ENCODE measurements at places on chromosomes 6 and 20.

DNA sequence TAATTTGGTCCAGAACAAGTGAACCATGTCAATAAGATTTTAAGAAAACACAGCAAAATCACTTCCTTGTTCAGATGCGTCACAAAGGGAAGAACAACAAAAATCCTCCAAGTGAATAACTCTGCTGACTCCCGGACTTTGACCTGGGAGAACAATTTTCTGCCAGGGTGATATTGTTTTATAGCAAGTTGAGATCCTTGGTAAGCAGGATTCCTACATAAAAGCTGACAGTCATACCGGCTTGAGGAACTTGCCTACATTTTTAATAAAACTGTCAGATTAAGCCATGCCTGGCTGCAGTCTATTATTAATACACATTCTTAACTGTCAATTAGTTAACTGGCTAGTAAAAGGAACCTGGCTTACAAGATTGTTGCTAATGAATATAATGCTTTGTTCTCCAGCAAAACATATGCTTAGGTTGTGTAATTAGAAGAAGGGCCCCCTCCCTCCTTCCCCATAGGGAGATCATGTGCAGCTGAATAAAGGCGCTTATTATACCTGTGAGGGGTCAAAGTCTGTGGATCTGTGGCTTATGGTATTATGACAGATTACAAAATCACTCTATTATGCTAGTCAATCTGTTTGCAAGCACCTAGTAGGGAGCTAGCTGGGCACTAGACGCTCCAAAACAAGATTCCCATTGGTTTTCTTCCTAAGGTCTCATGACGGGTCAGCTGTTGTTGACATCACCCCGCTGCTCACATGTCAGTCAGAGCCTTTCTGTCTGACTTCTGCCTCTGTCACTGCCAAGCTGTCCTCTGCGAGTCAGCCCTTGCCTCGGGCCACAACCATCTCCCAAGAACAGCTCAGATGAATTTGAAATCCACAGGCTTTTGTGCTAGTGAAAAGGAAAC is 44.6 kb upstream of the SEC63 start:
- no peak for DNase-seq

DNA sequence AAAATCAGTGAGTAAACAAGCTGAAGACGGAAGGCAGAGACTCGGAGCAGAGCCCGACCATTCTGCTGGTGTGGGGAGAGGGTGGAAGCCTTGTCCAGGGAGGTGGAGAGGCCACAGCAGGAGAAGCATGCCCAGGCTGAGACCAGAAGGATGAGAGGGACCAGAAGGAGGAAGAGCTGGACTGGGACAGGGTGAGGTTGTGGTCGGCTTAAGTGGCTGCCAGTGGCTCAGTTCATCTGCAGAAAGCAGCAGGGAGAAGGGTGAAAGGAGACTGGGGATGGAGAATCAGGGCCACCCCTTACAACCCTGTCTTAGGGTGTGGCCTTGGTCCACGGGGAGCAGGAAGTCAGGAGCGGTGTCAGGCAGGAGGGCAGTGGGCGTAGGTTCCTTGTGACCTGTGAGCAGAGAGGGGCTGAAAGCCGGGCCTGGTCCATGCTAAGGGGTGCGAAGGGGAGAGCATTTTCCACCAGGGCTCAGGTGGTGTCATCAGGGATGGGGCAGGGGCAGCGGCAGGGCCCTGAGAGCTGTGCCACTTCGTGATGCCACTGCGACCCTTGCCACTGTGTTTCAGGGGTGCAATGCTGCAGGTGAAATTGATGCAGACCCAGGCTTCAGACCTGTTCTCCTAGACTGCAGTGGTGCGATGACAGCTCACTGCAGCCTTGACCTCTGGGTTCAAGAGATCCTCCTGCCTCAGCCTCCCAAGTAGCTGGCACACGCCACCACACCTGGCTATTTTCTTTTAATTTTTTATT is 81.1 kb downstream of the TTLL2 start:
- DNase-seq, result no peak

- DNase-seq, result no peak
Measured at GRCh38 chr6:64175296-64175695, 539.7 kb downstream of the PHF3 start.

GRCh38 chr6:46586906-46587305 is 65.7 kb downstream of the CYP39A1 start:
- DNase-seq, result no peak

- no peak for DNase-seq
Measured at GRCh38 chr6:156313037-156313436, 464.1 kb upstream of the ARID1B start.

- DNase-seq, result no peak
Measured at GRCh38 chr6:96724641-96725040, 112.6 kb downstream of the GPR63 start.

- DNase-seq, result no peak
Measured at GRCh38 chr20:37502654-37503053, 18.4 kb upstream of the NNAT start.

DNA sequence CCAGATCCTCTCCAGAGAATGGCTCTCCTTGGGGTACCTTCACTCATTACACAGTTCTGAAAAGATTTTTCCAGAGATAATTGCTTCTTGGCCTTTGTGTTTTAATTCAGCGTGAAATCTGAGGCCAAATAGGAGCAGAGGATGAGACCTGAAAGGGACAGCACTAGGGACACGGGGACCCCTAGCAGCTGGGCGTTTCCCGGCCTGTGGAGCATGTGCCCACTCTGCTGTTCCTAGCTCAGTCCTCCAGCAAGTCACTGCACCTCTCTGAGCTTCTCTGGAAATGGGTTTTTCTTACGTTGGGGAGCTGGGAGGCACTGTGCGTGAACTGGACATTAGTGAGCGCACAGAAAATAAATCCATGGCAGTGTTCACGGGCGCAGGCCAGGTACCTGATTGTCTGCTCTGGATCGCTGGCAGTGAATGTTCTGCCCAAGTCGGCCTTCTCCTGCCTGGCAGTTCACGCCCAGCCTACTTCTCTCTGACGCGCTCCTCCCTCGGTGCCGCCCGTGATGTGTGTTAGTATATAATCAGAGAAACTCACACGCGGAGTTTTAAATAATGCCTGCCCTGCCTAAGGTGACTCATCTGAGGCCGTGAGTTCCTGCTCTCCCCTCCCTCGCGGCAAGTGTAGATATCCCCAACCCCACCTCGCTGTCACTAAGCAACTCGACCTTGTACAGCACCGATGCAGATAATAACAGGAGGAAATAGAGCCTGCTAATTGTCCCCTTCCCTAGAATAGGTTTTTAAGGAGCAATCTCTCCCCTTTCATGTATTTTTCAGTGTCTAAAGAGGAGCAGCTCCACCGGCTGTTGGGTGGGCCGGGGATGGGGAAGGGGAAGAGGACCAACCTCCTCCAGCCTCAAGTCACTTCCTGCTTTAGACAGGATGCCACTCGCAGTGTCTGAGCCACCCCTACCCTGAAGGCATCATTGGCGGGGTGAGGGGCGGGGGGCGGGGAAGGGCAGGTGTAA is 2.7 kb upstream of the TUBB2A start:
- DNase-seq, result peak; percentile 22

GRCh38 chr6:12012558-12013306 is 620 bp downstream of the HIVEP1 start:
- peak; percentile 64 for DNase-seq

DNA sequence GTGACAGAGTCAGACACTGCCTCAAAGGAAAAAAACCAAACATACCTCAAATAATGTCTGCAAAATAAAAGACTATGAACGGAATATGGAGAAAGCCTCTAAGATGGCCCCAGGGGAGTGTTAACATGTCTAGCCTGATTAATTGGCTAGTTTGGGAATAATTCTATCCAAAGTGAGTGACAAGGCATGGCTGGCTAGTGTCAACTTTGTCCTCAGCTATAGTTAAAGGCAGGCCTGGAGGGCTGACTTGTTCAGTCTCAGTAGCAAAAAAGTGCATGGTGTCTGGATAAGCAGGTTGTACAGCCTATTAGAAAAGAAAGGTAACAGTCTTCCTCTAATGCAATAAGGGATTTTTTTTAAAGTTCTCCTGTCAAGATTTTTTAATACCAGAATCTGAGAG is 32.7 kb downstream of the GCNT2 start:
- no peak for DNase-seq

DNA sequence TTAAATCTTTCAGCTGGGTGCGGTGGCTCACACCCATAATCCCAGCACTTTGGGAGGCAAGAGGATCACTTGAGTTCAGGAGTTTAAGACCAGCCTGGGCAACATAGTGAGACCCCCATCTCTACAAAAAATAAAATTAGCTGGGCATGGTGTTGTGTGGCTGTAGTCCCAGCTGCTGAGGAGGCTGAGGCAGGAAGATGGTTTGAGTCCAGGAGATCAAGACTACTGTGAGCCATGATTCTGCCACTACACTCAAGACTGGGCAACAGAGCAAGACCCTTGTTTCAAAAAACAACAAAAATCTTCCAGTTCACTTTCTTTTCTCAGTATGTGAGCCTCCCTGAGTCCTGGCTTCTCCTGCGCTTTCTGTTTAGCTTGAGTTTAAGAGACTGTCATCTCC is 7.9 kb downstream of the SDHAF4 start:
- no peak for DNase-seq

- no peak for DNase-seq
Measured at GRCh38 chr6:143689852-143690251, 12.1 kb downstream of the PHACTR2 start.

DNA sequence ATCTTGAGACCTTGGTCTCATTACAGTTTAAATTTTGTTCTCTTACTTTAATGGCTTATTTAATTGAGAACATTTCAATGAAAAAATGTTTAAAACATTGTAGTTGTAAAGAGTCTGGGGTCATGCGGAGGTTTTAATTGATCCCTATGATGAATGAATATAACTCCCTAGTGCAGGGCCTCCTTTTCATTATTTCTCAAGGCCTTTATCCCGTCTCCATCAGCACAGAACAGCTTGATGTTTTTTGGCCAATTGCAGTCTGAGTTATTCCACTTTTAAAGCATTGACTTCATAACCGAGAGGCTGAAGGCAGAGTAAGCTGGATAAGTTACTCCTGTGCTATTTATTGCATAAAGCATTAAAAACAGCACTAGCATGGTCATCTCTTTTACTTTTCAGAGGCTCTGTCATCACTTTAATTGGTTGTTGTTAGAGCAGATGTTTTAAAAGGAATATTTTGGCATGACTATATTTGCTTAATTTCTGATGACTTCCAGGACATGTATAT is 83.4 kb downstream of the DTD1 start:
- no peak for DNase-seq

DNA sequence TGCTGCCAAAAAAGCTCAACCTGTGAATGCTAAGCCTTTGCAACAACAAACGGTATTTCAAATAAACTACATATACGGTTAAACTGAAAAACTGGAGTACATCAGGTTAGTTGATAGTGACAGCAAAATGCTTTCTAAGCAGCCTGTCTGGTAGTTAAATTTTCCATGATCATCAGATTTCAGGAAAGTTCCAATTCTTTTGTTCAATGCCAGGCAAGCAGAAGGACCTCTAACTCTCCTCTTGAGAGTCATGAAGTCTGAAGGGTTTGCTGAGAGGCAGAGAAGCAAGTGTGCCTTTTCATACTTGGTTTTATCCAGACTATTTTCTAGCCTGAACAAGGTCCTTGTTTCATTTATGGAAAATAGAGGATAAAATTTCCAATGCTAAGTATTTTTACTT is 4.5 kb downstream of the FLRT3 start:
- DNase-seq, result no peak

DNA sequence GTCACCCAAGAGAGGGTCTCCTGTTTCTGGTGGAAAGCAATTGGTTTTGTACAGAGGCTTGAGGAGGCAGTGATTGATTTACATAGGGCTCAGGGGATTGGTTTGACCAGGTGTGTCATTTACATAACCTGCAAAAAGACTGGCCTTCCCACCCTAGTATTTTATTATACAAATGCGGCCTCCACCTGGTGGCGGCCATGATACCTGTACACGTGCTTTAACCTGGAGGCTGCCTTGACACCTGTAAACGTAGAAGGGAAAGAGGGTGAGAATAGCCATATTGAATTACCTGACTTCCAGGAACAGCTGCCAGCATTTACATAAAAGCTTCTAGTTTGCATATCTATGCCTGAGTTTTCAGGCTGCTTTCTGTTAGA is 48.7 kb downstream of the HLA-DPB1 start:
- DNase-seq, result no peak

- no peak for DNase-seq
Measured at GRCh38 chr6:167452338-167453081, 127.6 kb downstream of the TTLL2 start.

DNA sequence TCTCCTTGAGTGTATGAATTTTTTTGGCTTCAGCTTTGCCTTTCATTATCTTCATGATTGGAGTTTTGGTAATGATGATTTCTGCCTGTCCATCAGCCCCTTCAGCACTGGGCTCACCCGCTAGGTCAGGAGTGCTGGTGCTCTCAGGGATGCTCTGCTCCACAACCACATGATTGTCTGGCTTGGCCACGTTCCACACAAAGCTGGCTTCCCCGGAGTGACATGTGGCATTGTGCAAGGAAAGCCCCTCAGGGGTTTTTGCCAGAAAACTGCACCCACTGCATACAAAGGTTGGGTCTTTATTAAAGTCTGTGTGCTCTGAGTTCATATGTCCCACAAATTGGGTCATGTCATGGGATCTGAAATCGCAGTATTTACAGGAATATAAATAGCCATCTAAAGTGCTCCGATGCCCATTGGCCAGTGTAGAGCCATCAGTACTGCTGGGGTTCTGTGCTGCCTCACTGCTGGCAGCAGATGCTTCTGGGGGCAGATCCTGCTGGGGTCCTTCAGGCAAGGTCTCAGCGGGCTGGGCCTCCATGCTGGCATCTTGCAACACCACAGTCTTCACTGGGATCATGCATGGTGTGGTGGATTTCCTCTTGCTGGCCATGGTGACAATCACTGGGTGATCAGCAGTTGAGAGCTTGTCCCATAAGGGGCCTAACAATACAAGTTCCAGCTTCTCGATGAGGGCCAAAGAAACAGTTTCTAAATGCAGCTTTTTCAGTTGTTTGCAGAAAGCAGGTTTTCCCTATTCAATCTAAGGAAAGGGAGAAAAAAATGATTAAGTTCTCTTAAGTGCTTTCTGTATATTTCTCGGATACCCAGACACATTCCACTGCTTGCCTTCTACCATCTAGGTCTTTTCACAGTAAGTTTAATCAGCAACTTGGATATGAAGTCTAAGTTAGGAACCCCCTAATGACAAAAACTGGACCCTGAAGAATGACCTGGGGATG is 67.2 kb downstream of the PLCG1 start:
- DNase-seq, result no peak

GRCh38 chr6:56043076-56043475 is 167.7 kb upstream of the BMP5 start:
- DNase-seq, result no peak

- no peak for DNase-seq
Measured at GRCh38 chr20:46089167-46089416, 670 bp downstream of the NCOA5 start.

DNA sequence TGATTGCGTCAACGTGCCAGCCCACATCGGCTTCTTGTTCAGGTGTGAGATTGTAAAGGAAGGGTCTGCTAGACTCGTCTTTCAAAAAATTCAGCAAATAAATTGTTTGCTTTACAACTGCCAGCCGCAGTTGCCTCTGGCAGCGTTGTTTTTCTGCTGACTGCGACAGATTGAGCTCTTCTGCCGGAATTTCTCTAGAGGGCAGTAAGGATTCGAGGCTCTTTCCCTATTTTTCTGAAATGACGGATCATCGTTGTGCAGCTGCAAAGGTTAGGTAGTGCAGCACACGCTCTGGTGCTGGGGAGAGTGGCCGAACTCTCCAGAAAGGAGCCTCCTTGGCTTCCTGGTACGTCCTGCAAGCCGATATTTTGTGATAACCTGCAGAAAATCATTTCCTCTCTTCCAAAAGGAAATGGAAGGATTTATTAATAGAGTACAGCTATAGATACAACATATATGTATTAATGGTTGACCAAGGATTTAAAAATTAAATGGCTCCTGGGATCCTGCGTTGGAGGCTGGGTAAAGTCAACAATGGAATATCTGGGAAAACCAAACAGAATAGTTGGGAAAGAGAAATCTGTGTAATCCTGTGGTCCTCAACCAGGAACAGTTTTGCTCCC is 121.9 kb upstream of the ZFP64 start:
- DNase-seq, result no peak

GRCh38 chr6:85364344-85364743 is 85.5 kb upstream of the NT5E start:
- no peak for DNase-seq

Measured in stimulated activated CD4-positive, alpha-beta T cell treated with anti-CD3 and anti-CD28 coated beads, TNF-alpha, amount 100 ng/mL, for 48 hours (primary cell).